ENCODE measurements at places on chromosomes 12 and 14.
A peak's percentile ranks its signal among the peaks of the same experiment; 100 is the strongest.

DNA sequence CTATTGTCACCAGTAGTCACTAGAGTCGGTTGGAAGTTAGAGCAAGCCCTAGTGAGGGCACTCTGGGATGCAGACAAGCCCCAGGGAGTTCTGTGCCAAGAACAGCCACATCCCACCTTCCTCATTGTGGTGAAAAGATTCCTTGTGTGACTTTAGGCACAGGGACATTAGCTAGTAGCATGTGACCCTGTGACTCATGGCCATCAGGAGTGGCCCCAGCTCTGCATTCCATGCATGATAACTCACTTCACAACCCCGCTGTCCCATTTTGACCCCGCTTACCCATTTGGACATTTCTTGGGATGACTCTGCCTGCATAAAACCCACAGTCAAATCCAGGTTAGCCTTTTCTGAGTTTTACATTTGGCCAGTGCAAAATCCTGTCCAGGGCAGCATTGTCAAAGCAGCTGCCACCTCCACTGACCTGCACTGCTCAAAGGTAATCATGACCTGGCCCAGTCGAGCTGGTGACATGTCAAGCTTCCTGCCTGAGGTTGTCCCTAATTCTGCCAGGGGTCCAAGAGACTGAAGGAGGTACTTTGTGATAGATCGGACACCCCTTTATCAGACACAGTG, 430.5 kb downstream of the DPF3 start:
- DNase-seq, result no peak

DNA sequence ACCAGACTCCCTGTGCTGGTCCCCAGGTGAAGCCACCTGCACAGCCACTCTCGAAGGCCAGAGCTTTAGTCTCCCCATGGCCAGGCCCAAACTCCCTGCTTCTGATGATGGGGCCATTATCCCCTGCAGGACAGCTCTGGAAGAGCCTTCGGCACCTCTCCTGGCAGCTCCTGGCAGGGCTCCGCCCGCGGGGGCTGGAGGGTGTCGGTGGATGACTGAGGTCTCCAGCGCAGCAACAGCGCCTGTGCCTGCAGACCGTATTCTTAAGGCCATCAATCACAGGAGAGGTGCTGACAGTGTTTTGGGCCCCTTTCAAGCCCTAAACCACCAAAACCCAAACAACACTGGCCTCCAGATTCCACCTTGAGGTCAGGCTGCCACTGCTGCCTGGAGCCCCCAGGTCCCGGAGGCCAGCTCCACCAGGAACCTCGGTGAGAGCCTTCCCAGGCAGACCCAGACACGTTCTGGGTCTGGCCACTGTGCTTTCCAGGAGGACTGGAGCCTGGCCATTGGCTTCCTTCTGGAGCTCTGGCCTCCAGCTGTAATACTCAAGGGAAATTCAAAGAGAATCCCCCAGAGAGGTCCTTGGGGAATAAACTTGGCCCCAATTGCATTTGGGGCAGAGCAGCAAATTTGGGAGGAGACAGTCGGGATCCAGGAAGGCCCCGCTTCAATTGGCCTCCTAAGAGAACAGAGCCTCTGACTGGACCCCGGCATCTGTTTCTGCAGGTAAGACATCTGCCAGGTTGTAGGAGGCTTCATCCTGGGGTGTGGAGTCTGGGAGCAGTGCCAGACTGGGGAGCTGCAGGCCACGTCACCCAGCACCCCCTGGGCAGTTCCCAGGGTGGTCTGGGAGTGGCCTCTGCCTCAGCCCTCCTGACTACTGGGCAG, 210.6 kb upstream of the RTL1 start:
- DNase-seq, result no peak

DNA sequence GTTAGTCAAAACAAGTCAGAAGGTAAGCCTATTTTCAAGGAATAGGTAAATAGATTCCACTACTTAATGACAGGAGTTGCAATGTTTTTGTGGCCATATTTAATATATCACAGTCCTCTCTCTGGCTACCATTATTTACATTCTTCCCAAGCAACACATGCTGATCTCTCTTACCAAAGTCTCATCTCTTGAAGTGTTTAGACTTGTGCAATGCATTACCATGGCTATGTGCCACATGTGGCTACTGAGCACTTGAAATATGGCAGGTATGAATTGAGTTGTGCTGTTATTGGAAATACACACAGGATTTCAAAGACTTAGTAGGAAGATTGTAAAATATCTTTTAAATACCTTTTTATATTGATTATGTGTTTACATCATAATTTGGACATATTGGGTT, 262.4 kb upstream of the PDE3A start:
- DNase-seq, result no peak

GRCh38 chr12:124006085-124006845, 33.2 kb downstream of the ZNF664 start:
- DNase-seq, result peak; percentile 39

DNA sequence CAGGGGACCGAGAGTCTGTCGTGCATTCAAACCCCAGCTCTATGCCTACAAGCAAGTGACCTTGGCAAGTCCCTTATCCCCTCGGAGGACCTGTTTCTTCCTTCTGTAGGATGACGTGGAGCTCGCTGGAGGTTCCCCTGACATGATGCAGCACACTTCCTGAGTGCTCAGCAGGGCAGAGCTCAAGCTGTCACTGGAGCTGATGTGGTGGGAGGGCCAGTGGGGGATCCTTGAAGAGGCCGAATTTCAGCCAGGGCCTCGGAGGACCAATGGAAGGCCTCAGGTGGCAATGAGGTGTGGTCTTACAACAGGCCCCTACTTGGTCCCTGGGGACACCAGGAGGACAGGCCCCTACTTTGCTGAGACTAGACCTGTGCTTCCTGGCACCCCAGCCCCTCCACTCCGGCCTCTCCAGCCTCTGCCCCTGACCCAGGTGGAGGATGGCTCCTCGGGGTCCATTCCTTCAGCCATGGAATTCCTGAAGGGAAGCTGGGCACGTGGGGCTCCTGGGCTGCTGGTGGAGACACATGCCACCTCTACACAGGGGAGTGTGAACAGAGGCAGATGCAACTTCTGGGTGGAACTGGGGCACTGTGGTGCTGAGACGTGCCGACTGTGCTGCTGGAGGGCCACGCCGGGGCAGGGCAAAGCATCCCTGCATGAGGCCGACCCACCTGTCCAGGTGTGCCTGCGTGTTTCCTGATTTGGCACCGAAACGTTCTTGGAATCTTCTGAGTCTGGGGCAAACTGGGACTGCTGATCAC, 18.7 kb upstream of the KIF26A start:
- no peak for DNase-seq

DNA sequence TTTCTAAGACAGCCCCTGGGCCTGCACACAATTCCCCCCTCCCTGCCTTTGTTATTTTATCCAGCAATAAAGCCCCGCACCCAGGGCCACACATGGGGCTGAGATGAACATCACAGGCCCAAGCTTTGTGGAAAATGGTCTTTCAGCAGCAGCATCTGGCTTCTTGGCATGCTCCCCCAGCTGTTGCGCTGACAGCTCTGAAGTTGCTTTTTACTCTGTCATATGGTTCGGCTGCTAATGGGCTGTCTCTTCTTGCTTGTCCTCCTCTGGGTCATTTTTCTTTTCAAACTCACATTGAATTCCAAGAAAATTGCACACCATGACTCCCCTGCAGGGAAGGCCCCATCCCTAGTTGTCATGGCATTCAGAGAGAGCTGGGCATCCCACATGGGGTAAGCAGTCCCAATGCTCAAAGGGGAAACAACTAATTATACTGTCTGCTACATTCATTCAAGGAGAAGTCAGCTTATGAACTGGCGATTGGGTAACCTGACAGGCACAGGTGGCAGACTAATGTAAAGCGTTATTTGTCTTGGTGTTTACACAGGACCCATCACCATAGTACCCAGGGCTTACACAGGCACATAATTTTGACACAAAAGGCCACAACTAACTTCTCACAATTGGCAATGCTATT, 74.0 kb upstream of the CDKN3 start:
- DNase-seq, result no peak

DNA sequence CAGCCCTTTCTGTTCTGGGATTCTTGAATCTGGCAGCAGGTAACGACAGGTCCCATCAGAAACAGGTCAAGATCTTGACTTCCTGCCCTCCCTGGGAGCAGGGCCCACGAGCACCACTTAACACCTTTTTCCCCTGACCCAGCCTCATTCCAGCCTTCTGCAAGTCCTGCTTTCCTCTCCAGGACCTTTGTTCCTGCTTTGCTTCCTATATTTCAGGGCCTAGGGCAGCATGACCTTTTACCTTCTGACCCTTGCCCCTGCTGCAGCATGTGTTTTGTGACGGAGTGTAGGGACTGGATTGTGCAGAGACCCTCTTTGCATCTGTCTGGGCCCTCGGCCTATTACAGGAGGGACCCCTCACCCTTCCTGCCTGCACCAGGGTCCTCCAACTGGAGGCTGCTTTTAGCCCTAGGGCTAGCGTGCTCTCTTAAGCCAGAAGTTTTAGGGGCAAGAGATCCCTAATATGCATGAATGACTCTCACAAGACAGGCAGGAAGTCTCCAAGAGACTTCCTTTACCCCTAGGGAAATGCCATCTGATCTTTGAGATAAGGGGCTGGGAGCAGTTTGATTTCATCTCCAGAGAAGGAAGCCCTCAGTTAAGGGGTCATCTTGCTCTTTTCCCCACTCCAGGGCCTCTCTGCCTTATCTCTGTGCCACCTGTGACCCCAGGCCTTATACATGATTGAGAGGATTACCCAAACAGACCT, 209.4 kb upstream of the BCL2L14 start:
- DNase-seq, result no peak

DNA sequence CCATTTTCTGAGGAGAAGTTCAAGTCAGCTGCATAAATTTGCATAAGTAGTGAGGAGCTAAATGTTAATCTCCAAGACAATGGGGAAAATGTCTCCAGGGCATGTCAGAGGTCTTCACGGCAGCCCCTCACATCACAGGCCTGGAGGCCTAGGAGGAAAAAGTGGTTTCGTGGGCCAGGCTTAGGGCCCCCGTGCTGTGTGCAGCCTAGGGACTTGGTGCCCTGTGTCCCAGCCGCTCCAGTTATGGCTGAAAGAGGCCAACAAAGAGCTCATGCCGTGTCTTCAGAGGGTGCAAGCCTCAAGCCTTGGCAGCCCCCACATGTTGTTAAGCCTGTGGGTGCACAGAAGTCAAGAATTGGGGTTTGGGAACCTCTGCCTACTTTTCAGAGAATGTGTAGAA, 41.9 kb upstream of the RD3L start:
- no peak for DNase-seq

DNA sequence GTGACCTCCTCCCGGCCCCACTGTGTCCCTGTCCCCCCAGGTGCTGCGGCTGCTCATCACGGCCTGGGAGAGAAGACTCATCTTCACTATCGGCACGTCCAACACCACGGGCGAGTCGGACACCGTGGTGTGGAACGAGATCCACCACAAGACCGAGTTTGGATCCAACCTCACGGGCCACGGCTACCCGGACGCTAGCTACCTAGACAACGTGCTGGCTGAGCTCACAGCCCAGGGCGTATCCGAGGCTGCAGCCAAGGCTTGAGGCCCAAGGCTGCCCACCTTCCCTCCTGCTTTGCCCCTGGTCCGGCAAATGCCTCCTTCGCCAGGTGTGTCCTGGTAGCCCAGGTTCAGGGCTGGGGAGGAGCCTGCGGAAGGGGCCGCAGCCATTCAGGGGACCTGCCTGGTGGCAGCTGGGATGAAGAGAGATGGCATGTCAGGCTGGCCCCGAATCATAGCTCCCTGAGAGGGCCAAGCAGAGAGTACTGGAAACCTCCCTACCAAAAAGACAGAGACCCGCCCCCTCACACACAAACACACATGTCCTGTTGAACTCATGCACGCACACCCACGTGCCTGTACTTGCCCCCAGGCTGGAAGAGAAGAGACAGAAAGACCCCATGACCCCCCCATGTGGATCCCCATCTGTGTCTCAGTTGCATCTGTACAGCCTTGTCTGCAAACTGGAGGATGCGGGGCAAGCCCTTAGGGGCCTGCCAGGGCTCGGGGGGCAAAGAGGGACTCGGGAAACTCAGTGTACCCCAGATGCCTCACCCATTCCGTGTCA, 38.7 kb downstream of the RASAL1 start:
- DNase-seq, result no peak

DNA sequence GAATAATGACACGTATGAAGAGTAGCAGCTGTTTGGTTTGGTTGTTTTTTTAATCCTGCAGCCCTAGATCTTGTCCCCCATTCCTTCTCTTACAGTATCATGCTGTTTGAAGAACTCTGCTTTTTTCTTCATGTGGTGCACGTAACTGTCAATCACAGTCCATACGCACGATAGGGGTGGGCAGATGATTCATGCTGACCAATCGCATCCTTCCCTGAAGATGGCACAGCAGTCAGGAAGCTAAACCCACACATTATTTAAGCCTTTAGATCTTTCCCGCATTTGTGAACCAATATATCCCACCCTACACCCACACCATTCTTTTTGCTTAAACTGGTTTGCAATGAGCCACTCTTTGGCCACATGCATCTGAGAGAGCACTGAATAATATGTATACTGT, 158.9 kb upstream of the PLEKHA5 start:
- no peak for DNase-seq

- DNase-seq, result no peak
Observed at GRCh38 chr12:100382338-100382737, 25.5 kb downstream of the SLC17A8 start.

DNA sequence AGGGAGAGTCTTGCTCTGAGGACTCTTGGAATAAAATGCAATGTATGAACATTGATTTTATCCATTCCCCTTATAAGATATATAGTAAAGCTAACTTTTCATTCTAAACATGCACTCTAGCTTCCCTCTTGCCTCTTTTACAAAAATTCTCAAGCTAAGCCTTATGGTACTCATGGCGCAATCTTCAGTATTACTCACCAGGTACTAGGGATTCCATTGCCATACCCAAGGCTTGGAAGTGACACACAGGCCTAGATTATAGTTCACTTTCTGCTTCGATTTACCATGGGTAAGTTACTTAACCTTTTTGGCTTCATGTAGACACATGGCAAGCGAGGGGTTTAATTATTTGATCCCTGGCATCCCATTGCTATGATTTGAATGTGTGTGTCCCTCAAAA, 331.5 kb downstream of the LRIG3 start:
- DNase-seq, result no peak

- DNase-seq, result peak; percentile 29
Observed at GRCh38 chr12:62758216-62758615, 176.7 kb downstream of the PPM1H start.

DNA sequence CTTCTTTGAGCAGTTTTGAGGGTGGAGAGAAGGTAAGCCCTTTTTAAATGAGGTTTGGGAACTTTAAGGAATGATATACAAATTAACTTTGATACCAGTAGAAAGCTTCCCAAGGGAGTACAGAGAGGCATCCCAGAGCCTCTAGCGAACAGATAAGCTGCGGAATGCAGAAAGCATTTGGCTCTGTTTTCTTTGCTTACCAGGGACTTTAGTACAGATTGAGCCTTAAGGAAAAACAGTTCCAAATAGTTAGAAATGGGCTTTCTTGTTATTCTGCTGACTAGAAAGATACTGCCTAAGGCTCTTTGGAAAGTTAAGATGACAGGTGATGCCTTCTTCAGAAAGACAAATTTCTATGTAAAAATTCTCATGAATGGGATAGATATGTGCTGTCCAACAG, 261.7 kb upstream of the FOXN3 start:
- DNase-seq, result no peak

DNA sequence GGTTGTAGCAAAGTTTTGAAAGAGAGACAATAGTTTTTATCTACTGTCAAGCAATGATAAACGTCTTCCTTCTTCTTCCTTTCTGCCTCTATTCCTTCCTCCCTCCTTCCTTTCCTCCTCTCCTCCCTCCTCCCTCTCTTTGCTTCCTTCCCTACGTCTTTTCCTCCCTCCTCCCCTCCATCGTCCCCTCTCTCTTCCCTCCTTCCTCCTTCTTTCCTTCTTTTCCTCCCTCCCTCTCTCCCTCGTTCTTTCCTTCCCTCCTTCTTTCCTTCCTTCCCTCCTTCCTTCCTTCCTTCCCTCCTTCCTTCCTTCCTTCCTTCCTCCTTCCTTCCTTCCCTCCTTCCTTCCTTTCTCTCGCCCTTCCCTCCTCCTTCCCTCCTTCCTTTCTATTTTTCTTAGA, 82.8 kb upstream of the KCNA1 start:
- no peak for DNase-seq
